CD8-positive, alpha-beta T cell (primary cell): ENCODE measurements at places on chromosomes 3 and 15.

GRCh38 chr3:100556673-100557310 lies 52.6 kb upstream of the ADGRG7 start:
- no peak for DNase-seq

GRCh38 chr3:67386451-67386850 lies 268.0 kb downstream of the SUCLG2 start:
- no peak for DNase-seq

GRCh38 chr3:190455828-190456227 lies 6.1 kb upstream of the TMEM207 start:
- DNase-seq = no peak

DNA sequence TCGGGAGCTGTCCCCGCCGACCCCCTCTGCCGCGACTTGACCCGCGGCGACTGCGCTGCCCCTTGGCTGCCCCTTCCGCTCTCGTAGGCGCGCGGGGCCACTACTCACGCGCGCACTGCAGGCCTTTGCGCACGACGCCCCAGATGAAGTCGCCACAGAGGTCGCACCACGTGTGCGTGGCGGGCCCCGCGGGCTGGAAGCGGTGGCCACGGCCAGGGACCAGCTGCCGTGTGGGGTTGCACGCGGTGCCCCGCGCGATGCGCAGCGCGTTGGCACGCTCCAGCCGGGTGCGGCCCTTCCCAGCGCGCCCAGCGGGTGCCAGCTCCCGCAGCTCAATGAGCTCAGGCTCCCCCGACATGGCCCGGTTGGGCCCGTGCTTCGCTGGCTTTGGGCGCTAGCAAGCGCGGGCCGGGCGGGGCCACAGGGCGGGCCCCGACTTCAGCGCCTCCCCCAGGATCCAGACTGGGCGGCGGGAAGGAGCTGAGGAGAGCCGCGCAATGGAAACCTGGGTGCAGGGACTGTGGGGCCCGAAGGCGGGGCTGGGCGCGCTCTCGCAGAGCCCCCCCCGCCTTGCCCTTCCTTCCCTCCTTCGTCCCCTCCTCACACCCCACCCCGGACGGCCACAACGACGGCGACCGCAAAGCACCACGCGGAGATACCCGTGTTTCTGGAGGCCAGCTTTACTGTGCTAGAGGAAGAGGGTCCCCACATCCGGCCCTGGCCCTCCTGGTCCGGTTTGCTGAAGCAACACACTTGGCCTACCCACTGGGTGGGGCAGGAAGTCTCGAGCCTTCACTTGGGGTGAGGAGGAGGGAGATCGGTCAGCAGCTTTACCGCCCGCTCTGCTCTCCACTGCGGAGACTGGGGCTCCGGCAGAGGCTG lies at the start of gene RASSF1:
TSS of gene RASSF1 (minus strand) at position 389 of the 882 bp plus-strand sequence. CDS start at position 358, 31 bp downstream.
- DNase-seq = peak; percentile 54

DNA sequence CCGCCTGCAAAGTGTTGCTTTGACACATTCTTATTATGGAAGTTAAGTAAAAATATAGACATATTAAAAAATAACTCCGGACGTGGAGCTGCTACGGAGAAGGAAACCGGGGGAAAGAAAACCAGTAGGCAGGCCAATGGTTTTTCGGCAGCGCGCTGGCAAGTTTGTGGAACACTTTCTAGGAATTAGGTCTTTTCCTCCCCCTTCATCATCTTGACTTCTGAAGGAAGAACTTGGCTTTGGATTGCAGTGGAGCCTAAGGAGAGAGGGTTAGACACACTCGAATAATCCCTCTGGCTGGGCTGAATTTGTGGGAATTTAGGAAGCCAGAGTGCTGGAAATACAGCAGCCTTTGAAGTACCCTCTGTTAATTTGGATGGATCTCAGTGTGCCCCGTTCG lies 317 bp downstream of the ROBO2 start:
- DNase-seq = no peak

- no peak for DNase-seq
These were observed 1403.1 kb upstream of the ALCAM start for GRCh38 chr3:103963599-103963998.

DNA sequence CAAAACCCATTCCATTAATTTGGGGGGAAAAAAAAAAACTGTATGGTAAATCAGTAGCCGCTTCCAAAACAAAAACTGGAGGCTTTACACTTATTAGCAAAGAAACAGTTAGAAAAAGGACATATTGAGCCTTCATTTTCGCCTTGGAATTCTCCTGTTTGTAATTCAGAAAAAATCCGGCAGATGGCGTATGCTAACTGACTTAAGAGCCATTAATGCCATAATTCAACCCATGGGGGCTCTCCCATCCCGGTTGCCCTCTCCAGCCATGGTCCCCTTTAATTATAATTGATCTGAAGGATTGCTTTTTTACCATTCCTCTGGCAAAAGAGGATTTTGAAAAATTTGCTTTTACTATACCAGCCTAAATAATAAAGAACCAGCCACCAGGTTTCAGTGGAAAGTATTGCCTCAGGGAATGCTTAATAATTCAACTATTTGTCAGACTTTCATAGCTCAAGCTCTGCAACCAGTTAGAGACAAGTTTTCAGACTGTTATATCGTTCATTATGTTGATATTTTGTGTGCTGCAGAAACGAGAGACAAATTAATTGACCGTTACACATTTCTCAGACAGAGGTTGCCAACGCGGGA lies 9.4 kb upstream of the RPL24 start:
- DNase-seq = peak; percentile 53

GRCh38 chr15:90864507-90864906 lies 3.9 kb upstream of the FURIN start:
- DNase-seq = no peak

DNA sequence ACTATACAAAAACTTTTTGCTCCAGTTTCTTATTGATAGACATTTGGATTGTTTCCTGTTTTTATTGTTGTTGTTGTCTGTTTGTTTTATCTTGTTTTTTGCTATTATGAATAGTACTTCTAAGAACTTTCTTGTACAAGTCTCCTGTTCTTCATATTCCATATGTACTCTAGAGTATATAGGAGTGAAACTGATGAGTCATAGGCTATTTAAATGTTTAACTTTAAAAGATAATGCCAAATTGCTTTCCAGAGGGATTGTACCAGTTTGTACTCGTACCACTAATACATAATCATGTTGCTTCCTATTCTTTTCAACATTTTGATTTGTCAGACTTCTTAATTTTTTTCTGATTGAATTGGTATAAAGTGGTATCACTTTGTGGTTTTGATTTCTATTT lies 19.6 kb downstream of the LRRC49 start:
- DNase-seq = no peak

GRCh38 chr3:32320080-32320479 lies 71.6 kb upstream of the CMTM7 start:
- no peak for DNase-seq

- no peak for DNase-seq
These were observed 13.7 kb upstream of the GJD2 start for GRCh38 chr15:34768530-34768929.

DNA sequence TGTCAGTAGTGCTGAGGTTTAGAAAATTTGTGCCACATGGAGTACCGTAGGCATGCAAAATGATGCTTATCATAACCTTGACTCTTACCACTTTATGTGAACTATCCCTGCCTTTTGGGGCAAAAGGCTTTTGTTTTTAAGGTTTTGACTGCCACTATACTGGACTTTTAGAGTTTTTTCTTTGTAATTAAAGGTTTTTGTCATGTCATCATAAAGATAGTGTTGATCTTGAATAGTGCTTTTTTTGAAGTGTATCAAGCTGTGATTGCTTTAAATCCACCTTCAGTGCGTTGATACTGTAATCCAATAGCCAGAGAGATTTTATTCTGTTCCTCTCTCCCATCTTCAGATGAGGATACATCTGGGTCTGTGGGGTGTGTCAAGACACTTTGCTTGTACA lies 172.9 kb downstream of the ITPR1 start:
- no peak for DNase-seq

DNA sequence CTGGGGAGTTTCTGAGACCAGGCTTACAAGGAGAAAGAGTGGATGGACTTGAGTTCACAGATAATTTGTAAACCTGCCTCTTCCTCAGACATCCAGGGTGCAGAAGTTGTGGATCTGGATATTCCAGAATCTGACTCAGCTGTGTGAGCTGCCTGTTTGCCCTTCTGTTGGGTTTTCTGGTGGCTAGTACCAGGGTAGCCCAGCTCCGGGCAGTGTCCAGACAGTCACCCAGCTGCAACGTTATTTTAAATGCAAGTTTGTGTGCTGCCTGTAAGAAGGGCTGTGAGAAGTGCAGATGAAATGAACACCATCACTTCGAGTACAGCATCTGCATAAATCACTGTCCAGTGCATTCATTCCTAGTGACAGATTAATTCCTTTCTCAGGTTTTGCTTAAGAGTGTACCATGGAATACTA lies 1053.0 kb downstream of the TUSC7 start:
- DNase-seq = no peak

GRCh38 chr3:154729741-154730140 lies 299.8 kb upstream of the GPR149 start:
- DNase-seq = no peak

DNA sequence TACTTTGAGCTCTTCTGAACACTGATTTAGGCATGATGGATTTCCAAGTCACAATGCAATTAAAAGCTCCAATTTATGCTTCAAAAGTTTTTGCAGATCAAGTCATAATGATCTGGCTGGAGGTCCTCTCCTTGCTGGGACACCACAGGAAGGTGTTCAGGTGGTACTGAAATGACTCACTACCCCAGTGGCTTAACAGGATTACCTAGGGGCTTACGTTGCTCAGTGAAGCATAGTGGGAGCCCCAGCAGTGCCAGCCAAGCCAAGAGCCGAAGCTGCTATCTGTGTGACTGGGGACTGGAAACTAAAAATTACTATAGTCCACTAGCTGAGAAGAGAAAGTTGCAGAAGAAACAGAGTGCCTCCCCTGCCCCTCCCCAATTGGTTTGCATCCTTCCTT lies 110.1 kb upstream of the LPP start:
- DNase-seq = no peak

GRCh38 chr15:68614286-68615035 lies 35.7 kb downstream of the CORO2B start:
- DNase-seq = no peak

DNA sequence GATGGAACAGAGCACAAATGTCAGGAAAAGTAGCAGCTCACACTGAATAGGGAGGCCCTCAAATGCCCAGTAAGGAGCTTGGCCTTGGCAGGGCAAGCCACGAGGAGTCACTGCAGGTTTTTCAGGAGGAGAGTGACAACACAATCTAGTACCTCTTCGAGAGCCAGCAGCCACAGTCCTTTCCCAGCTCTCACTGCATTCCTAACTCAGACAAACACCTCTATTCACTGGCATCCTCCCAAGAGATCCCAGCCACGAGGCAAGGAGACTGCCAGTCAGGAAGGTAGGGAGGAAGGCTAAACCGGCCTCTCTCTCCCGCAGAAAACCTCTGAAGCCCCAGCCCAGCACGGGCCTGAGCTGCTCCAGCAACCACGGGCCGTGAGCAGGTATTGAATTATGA lies 146.0 kb upstream of the SMAD3 start:
- DNase-seq = no peak

GRCh38 chr3:180594631-180595558 lies 7.1 kb upstream of the TTC14 start:
- DNase-seq = no peak

DNA sequence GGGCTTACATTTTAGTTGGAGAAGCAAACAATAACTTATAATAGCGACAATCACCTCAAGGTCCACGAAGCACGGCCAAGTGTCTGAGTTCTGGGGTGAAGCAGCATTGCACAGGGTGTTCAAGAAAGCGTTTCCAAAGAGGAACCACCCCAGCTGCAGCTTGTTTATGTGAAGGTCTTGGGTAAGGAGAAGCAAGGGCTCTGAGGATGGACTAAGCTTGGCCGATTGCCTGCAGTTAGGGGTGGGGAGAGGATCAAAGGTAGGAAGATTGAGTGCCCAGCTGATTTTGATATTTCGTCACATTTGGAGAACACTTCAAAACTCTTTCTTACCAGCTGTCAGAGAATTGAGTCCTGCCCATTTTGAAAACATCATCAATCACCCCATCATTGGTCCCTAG lies 321.6 kb upstream of the DNAJC19 start:
- no peak for DNase-seq

DNA sequence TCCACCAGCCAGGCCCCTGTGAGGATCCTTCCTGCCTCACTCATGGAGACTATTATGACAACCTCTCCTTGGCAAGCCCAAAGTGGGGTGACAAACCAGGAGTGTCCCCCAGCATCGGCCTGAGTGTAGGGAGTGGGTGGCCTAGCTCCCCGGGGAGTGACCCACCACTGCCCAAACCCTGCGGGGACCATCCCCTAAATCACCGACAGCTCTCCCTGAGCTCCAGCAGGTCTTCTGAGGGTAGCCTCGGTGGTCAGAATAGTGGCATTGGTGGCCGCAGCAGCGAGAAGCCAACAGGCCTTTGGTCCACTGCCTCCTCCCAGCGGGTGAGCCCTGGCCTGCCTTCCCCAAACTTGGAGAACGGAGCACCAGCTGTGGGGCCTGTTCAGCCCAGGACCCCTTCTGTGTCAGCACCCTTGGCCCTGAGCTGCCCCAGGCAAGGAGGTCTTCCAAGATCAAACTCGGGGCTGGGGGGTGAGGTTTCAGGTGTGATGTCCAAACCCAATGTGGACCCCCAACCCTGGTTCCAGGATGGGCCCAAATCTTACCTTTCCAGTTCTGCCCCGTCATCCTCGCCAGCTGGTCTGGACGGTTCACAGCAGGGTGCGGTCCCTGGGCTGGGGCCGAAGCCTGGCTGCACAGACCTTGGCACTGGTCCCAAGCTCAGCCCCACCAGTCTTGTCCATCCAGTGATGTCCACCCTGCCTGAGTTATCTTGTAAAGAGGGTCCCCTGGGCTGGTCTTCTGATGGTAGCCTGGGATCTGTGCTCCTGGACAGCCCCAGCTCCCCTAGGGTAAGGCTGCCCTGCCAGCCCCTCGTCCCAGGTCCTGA lies 1.0 kb downstream of the LIMD1 start:
- no peak for DNase-seq

DNA sequence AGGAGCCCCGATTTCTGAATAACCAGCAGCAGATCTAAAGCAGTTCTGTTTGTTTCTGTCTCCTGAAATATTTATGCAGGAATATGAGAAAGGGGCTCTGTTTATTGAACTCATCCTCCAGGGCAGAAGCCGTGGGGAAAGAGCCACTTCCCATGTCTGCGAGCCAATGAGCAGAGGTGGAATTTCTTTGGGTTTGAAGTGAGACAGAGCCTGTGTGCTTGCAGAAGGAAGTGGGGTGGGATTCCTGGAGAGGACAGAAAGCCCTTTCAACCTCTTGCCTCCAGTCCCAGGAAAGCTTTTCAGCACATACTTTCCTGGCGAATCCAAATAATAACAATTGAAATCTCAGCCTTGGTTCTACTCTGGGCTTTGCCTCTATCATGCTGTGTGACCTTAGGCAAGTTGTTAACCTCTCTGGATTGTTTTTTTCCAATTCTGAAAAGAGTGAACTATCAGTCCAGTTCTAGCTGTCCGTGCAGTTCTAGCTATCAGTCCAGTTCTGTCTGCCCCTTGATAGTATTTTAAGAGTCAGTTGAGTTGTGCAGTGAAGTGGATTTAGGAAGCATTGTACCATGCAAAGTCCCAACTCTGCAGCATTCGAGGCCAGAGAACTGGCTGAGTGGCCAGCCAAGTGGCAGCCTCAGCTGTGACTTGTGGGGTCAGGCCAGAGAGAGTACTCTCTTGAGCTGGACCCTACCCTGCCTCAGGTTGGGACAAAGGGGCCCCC lies 15.9 kb downstream of the CORO2B start:
- no peak for DNase-seq

GRCh38 chr3:6417174-6417573 lies 443.7 kb upstream of the GRM7 start:
- DNase-seq = no peak
